ENCODE measurements at places on chromosomes 7 and 10.

DNA sequence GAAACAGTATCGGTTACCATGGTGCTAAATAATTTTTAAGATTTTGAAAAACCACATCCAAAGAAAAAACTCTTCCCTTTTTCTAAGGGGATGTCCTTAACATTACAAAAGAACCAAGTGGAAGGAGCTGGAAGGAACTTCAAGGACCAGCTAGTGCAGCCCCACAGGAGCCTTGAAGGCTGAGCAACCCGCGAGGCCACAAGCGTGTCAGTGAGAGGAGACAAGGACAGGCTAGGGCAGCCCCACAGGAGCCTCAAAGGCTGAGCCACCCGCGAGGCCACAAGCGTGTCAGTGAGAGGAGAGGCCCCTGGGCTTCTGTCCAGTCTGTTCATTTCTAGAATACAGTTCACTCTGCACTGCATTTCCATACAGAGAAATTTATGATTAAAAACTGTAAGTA lies 80.1 kb upstream of the ATP6V0A4 start:
- DNase-seq = no peak

- no peak for DNase-seq
Measured at GRCh38 chr7:34043461-34044305, 138.3 kb downstream of the BMPER start.

DNA sequence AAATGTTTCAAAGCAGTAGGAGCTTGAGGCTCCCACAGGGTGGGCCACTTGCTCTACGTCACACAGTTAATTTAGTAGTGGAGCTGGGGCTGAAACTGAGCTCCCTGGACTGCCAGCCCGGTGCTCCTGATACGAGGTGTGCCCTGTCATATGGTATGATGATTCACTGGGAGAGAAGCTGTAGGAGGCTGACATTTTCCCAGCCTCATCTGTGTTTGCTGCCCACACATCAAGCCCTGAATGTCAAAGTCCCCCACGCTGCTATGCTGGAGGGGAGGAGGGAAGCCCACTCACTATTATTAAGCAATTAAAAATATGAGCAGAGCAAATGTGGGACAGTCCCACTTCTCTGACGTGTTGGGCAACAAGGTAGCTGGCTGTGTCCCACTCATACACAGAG lies 81.2 kb upstream of the SORCS3 start:
- no peak for DNase-seq

- DNase-seq = no peak
Measured at GRCh38 chr10:3159152-3159551, 13.4 kb downstream of the PITRM1 start.

- no peak for DNase-seq
Measured at GRCh38 chr7:77348371-77348813, 67.8 kb downstream of the GSAP start.

GRCh38 chr7:150972023-150972468 lies 6.1 kb downstream of the KCNH2 start:
- no peak for DNase-seq

DNA sequence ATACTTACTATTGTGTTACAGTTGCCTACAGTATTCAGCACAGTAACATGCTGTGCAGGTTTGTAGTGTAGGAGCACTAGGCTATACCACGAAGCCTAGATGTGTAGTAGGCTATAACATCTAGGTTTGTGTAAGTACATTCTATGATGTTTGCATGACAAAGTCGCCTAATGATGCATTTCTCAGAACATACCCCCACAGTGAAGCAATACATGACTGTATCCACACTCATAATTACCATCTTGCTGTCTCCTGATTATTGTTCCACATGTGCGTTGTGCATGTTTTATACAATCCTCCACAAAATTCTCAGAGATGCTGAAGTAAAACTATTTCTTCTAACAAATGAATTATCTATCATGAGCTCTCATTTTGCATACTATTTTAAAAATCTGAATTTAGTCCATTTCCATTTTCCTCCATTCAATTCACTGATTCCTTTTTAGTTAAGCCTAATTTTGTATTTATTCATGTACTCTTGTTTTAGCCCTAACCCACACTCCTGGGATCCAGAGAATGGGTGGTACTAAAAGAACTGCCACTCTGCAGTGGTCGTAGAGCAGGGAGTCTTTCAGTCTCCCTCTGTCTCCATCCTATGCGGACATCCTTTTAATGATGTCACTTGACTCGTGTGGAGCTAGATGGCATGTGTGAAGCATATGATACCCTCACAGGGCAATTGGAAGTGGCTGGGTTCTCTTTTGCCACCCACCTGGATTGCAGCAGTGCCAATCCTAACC lies 67.6 kb upstream of the CAV2 start:
- no peak for DNase-seq

DNA sequence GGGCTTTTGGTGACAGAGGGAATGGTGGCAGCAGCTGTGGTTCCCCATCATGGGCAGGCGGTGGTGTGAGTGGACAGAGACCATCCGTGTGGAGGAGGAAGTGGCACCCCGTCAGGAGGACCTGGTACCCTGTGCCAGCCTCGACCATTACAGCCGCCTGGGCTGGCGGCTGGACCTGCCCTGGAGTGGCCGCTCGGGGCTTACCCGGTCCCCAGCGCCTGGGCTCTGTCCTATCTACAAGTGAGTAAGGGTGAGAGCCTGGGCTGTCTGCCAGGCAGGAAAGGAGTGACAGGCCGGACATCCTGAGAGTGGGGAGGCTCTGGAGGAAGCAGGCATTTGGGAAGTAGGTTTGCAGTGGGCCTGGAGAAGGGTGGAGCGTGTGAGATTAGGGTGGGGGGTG lies 2.9 kb upstream of the ZNF467 start:
- no peak for DNase-seq

GRCh38 chr10:71459513-71459912 lies 62.8 kb downstream of the CDH23 start:
- no peak for DNase-seq

DNA sequence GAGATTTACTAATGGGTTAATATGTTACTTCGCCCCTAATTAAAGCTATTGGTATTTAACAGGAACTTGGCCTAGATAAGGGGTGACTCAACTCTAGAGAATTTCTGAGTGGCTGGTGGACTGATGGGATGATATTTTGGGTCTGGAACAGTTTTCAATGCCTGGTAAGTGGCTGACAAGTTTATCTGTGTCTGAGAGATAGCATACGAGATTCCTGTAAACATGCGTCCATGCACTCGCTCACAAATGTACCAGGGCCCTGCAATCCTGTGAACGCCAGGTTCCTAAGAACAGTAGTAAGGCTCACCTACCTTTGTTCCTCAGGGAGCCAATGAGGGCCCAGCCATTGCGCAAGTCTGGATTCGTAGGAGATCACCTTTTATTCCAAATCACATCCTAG lies 683.8 kb upstream of the ANKRD30A start:
- DNase-seq = no peak

- no peak for DNase-seq
Measured at GRCh38 chr10:131947631-131948347, 33.9 kb downstream of the BNIP3 start.

- no peak for DNase-seq
Measured at GRCh38 chr10:33235951-33236350, 98.5 kb downstream of the NRP1 start.

DNA sequence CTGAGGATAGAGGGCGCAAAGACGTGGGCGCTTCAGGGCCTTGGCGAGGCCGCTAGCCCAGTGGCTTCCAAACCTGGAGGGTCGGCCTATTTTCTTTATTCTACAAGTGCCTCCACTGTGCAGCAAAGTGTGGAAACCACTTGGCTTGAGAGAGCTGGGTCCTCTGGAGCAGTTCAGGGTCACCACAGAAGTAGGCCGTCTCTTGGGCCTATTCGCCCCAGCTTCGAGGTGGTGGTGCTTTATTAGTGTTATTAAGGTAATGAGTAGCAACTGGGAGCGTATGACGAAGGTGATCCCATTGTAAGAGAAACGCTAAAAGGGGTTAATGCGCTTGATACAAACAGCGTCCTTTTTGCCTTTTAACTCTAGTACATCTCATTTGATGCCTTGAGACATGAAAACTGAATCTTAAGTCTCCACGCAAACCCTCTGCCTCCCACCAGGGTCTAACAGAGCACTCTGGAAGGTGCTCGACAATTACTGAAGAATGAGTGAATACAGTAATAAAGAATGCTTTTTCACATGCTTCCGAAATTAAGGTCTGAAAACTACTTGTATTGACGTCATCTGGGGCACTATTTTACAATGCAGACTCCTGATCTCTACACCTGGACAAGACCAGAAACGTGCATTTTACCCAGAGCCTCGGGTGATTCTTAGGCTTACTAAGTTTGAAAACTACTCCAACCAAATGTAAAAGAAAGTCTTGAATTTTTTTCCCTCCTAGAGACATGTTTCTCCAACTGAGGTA lies 647 bp upstream of the GSAP start:
- DNase-seq = no peak

GRCh38 chr10:33974976-33975478 lies 640.6 kb upstream of the NRP1 start:
- DNase-seq = no peak

- DNase-seq = no peak
Measured at GRCh38 chr7:147564786-147565476, 1025.6 kb upstream of the C7orf33 start.

- peak; percentile 50 for DNase-seq
Measured at GRCh38 chr7:8433477-8434289, at the start of gene NXPH1. TSS of gene NXPH1 (plus strand) at chr7:8433609.

DNA sequence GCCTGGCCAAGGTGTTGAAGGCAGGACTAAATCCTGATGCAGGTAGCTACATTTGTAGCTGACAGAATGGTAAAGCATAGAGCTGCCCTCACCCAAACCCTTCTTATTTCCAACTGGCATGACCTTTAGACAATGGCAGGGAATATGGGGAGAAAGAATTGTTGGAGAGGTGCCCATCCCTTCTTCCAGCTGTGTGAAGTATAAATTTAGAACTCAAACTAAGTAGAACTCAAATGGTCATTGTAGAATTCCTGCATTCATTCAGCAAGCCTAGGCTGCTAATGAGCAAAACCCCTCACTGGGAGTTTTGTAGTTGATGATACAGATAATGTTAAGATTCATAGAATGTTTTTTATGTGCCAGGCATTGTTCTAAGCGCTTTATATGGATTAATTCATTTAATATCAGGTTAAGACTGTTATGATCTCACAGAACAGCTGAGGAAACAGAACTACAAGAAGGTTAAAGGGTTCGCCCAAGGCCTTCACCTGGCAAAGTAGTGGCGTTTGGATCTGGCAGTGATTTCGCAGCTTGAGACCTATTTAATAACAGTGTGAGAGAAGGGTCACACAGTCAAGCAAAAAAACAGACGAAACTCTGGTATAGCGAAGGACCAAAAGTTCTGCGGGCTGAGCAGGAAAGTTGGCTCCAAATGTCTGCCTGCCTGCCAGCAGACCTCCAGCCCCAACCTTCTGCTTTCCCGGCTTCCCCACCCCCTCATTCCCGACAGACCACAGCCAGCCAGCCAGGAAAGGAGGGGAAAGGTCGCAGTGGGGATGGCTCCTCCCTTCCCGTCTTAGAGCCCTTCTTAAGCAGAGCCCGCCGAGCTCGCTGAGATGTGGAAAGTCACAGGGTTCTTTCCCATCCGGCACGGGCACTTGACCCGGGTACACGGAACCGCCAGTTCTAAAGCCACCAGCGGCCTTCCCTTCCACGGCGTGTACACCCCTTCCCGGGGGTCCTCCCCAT lies 1.6 kb upstream of the HILPDA start:
- peak; percentile 79 for DNase-seq

DNA sequence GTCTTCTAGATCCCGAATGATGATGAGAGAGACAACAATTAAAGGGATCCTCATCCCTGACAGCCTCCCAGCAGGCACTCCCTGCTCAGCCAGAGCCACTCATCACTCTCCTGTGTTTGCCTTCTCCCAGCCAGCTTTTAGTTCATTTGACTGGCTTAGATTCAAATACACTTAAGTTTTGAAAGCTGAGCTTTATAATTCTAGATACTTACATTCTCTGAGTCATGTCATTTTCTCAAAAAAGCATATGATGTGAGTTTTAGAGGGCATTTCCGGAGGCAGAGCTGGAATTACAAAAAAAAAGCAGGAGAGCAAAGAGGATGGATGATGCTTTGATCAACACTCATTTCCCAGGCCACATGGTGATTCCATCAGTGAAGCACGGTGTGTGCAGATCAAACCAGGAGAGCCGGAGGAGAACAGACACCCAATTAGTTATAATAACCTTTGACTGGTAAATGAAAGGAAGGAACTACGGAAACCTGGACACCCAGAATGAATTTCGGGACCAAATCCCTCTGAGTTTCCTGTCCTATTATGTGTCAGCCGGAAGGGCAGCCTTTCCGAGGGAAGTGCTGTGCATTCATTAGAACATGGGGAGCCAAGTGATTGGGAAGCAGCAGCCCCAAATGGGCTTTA lies 81.5 kb upstream of the HPS1 start:
- DNase-seq = no peak

Data from left lung (tissue), 14 donors.